ENCODE measurements at places on chromosomes 3 and 15.

DNA sequence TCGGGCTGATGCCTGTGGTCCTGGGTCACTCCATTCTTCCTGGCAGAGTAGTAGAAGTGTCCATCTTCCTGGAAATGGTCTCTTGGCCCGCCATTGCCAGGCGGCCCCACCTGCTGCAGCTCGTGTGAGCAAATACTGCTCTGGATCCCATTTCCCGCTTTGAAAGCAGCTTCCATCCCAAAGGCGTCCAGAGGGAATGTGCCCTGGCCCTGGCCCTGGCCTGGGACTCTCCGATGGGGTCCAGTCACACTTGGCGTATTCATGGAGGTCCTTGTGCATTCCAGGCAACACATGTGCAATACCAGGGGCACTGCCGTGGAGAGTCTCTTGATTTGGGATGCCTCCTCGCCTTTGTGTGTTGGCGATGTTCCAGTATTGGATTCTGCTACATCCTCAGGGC is 111.1 kb downstream of the SNRPN start:
- no peak for DNase-seq

- no peak for DNase-seq
These were observed 29.9 kb upstream of the STT3B start for GRCh38 chr3:31502803-31503221.

GRCh38 chr3:49611291-49611690 is 57.0 kb downstream of the BSN start:
- no peak for DNase-seq

DNA sequence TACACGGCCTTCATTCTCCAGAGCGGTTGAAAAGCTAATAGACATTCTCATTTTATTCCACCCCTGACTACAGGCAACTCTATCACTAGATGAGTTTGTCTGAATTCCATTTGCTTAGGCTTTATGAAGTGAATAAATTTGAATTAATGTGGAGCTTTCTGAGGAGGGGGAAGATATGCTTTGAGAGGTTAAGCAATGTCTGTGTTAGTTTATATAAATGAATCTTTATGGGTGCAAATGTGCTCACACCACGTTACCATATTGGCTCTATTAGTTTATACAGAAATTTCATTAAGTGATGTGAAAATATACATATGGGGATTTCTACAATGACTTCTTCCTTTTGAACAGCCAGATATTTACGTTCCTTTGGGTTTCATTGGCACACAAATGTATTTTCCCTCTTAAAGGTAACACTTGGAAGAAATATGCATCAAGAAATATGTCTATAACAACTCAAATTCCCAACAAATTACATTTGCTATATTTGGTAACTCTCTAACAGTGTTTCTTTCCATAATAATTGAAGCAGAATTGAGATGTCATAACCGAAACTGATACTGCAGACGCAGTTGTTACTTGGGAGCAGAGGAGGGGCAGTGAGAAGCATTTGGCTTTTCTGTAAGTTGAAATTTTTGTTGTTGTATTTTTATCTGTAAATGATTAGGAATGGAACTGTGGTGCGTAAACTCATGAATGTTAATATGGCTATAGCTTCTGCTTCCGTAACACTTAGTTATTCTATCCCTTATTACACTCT is 359.4 kb downstream of the CACNA2D3 start:
- DNase-seq = no peak

GRCh38 chr3:149583921-149584635 is 73.7 kb downstream of the WWTR1 start:
- DNase-seq = no peak

DNA sequence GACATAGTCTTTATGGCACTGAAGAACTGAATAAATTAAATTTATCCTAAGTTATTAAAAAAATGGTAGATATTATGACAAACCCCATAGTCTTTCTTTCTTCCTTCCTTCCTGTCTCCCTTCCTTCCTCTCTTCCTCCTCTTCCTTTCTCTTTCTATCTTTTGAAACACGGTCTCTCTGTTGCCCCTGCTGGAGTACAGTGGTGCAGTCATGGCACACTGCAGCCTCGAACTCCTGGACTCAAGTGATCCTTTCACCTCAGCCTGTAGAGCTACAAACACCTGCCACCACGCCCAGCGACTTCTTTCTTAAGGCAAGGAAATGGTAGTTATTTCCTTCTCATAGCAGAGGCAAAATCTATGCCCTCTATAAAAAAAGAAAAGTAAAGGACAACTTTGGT is 354.6 kb downstream of the GAP43 start:
- no peak for DNase-seq

DNA sequence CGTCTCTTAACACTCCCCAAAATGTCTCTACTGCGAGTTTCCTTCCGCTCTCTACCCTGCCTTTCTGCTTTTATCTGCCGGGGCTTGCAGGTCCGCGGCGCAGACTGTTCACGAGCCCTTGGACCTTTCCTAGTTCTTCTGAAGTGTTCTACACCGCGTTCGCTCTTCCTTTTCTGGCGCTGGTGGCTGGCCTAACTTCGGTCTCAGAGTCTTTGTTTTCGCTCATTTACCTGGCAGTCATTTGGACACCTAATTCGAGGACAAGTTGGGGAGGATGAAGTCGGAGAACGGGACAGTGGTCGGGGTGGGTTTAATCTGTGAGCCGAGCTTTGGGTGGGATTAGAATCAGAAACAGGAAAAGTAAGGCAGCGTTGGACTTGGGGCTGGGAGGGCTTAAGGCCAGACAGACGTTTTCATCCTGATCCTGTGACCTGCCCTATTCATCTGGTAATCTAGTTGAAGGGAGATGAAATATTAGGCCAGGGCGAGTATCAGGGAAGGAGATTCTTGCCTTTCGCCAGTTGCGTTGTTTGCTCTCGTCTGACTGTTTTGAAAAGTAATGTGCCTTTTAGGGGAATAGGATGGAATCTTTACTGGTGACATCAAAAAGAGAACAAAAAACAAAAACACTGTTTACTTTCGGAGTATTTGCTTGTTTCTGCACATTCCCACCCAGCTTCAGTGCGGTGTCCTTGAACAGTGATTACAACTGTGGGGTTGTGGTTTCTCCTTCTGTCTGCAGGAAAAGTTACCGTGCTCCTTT is 1.8 kb downstream of the DIPK2A start:
- DNase-seq = peak; percentile 72

DNA sequence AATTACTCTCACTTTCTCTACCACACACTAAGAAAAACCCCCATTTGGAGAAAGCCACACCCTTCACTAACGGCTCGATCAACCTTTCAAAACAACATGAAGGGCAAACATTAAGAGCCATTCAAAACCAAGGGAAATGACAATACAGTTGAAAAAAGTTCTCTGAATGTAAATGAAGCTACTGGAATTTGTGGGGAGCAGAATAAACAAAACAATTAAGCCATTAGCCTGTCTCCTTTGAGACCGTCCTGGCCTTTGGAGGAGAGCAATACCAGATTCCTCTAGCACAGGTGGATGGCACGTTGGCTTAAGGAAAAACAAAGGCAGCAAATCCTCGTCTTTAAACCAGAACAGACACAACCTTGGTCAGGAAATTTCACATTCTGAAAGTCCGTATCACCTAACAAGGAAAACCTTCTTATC is 18.7 kb downstream of the MYO1E start:
- no peak for DNase-seq

DNA sequence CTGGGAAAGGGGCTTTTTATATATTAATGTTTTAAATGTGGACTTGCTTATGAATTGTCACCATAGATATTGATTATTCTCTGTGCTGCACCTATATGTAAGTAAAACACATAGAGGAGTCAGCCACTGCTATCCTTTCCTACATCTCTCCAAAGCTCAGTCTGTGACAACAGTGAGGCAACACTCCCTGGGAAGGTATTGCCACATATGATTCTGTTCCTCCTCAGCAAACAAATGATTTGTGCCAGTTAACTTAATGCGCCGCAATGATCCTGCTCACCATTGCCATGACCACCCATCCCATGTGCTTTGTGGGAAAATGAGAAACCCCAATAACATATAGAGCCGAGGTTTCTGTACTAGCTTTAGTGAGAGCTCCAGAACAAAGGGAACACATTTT is 75.1 kb upstream of the FBN1 start:
- no peak for DNase-seq

- no peak for DNase-seq
These were observed 125.1 kb downstream of the PLCL2 start for GRCh38 chr3:17009826-17010225.

DNA sequence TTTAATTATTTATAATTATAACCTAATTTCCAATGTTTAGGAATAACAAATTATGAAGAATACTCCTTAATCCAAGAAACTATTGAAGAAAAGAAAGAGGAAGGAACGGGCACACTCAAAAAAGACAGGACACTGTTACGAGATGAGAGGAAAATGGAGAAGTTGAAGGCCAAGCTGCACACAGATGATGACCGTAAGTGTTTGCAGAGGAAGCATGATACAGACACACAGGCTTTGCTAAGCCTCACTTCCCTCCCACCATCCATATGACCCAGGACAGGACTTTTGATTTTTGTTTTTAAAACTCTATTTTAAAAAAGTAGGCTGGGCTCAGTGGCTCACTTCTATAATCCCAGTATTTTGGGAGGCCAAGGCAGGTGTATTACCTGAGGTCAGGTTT is 389.4 kb upstream of the TPM1 start:
- no peak for DNase-seq

GRCh38 chr3:11071096-11071755 is 78.7 kb downstream of the SLC6A1 start:
- no peak for DNase-seq

DNA sequence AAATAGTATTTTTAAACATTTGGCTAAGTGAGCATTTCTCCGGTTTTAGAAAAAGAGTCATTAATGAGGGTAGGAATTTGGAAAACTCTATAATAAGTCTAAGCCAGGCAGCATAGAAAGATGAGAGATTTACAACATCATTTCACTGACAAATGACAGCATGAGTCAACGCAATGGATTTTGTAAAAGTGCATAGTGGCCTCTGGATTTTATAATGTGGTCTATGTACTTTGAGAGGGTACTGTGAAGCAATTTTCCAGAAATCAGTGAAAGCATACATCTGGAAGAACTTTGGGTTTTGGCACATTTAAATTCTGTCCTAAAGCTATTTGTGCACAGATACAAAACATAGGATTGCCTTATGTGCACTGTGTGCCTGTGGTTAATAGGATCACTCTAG is 130.8 kb upstream of the CCNL1 start:
- DNase-seq = no peak

DNA sequence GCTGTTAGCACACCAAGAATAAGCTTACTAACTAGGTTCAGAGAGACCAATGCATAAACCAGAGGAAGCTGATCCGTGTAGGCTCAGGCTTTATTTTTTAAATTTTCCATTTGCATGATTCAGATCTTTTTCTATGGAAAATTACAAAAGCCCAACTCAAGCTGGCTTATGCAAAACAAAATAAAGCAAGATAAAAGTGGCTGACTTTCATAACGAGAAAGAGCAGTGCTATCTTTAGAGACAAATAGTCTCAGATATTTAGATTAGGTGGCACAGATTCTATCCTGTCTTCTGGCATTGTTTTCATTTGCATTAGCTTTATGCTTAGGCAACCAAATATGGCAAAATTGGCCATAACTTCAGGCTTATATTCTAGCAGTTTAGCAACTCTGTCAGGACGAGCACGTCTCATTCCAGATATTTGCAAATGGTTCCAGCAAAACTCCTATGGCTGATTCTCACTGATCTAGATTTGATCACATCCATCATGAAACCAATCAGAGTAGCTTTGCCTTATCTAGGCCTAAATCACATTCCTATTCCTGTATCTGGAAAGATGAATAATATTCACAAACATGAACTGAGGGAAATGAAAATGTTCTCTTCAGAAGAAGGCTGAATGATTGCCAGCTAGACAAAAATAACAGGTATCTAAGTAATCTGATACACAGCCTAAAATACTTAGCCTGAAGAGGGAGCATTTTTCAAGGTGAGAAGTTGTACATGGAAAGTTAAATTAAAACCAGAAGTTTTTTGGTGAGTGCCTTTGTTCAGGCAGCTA is 216.4 kb upstream of the DPPA4 start:
- no peak for DNase-seq

GRCh38 chr15:73394782-73395181 is 26.0 kb upstream of the HCN4 start:
- no peak for DNase-seq

DNA sequence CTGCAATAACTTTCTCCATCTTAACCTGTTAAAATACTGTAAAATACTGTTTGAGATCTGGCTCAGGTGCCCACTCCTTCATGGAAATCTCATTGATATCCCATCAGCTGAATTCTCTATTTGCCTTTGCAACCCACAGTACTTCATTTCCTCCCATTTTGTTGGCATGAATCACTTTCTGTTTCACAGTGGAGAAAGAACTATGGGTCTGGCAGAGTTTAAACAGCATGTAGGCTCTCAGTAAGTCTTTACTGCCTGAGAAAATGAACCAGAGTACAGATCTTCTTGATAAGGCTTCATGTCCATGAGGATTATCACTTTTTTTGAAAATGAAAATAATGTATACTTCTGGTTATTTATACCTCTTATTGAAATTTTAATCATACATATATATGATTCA is 245.9 kb downstream of the NAALADL2 start:
- DNase-seq = no peak

- DNase-seq = no peak
These were observed 28.8 kb downstream of the GBE1 start for GRCh38 chr3:81732642-81733041.

GRCh38 chr3:24192469-24193056 is 247.5 kb downstream of the NR1D2 start:
- DNase-seq = no peak

DNA sequence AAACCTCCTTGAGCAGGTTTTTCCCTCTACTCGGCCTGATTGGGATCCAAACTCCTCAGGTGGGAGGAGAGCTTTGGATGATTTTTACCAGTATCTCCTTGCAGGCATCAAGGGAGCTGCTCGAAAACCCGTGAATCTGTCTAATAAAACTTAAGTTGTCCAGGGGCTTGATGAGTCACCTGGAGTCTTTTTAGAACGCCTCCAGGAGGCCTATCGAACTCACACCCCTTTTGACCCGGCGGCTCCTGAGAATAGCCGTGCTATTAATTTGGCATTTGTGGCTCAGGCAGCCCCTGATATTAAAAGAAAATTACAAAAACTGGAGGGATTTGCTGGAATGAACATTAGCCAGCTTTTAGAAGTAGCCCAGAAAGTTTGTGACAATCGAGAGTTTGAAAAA is 41.6 kb downstream of the ZBTB11 start:
- no peak for DNase-seq

GRCh38 chr15:33098094-33099058 is 96.1 kb downstream of the FMN1 start:
- DNase-seq = no peak

GRCh38 chr3:7683426-7683825 is 818.2 kb upstream of the LMCD1 start:
- no peak for DNase-seq

DNA sequence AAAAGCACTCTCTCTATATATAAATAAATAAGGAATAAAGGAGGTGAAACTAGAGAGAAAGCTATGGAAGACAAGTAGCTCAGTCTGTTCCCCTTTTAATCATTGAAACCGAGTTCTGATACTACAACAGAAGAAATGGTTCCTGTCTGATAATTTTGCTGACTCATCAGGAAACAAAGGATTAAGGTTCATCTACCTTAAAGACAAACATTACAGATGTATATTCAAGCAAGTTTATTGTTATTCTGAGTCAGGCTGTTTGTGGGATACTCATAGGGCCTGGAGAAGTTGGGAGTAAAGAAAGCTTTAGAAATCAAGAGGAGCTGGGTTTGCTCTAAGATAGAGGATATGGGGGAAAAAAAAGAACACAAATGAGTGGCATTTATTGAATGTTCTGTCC is 566.0 kb downstream of the ROBO2 start:
- DNase-seq = no peak

Measured in GF-D8 (cell line).